ENCODE measurements at places on chromosomes 6 and 20.

GRCh38 chr6:168585441-168585840, 144.5 kb downstream of the SMOC2 start:
- DNase-seq = no peak

DNA sequence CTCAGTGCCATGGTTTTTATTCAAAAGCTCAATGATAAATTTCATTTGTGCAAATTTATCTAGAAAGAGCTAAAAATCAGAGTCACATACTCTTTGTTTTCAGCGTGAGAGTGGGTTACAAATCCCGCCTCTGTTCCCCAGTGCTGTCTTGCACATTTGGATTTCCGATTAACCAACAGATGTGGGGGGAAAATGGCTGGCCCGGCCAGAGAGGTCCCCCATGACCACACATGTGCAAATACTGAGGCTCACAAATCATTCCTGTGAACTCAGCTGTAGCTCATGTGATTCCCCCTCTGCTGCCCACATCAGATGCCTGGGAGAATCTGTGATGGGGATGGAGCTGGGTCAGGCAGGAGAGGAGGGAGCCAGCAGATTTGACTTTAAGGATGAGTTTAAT, 168.7 kb downstream of the PAX1 start:
- no peak for DNase-seq

DNA sequence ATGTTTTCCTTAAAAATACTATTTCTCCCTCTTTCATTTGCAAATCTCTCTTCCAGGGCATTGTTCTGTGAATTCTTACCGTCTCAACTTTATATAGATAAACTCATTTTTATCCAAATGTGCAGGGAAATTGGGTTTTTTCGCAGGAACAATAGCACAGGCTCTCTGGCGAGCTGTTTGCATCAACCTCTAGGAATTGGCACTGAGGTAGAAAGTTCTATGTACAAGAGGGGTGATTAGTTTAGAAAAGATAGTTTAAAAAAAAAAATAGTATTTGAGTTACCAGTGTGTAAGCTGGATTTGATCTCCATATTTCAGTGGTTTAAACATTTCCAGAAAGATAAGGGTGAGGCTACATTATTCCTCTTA, 129.7 kb upstream of the BTN3A2 start:
- no peak for DNase-seq

- no peak for DNase-seq
Observed at GRCh38 chr20:45187693-45188092, 13.0 kb downstream of the PI3 start.

- DNase-seq = no peak
Observed at GRCh38 chr6:35088281-35089215, 52.6 kb downstream of the TCP11 start.

DNA sequence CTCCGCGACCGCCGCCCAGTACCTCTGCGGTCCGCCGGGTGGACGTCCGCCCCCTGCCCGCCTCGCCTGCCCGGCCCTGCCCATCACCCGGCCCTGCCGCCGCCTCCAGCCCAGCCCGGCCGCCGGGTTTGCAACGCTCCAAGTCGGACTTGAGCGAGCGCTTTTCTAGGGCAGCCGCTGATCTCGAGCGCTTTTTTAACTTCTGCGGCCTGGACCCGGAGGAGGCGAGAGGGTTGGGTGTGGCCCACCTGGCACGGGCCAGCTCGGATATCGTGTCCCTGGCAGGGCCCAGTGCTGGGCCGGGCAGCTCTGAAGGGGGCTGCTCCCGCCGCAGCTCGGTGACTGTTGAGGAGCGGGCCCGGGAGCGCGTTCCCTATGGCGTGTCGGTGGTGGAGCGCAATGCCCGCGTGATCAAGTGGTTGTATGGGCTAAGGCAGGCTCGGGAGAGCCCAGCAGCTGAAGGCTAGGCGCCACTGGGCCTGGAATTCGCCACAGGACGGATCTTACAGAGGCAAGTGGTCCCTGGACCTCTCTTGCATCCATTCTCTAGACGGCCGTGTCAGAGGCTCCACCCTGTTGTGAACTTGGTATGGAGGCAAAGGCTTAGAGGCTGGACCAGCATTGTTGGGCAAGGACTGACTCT, 11.8 kb downstream of the FAM110A start:
- DNase-seq = no peak

- no peak for DNase-seq
Observed at GRCh38 chr6:161830866-161831616, 557.2 kb upstream of the AGPAT4 start.

- DNase-seq = no peak
Observed at GRCh38 chr6:127195833-127196232, 70.8 kb upstream of the RNF146 start.

GRCh38 chr6:87027021-87027420, 67.9 kb downstream of the CGA start:
- DNase-seq = no peak

DNA sequence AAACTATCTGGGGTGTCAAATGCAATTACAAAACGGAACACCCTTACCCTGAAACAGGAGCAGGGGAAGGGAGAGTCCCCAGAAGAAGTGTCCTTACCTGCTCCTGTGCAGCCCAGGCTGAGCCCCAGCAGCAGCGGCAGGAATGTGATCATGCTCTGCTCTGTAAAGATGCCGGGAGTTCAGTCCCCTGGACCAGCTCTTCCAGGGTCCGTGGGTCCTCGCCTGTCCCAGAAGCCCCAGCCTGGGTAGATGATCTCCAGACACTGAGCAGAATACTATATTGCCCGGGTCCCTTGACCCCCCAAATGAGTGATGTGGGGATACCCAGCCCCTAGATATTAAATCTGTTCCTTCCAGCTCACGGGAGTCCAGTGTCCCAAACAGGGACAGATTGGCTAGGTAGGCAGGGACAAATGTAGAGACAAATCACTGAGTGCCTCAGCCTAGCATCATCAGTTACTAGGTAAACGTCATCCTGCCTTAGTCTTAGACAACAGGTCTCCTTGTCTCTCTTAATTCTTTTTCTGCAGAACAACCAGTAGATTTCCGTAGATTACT, at the start of gene HLA-DMB:
TSS of gene HLA-DMB (minus strand) at position 373 of the 558 bp plus-strand sequence. CDS start at position 152, 221 bp downstream.
- DNase-seq = no peak

GRCh38 chr6:22892452-22892851, 323.1 kb downstream of the HDGFL1 start:
- DNase-seq = no peak

GRCh38 chr6:10401004-10401536, 13.8 kb downstream of the TFAP2A start:
- no peak for DNase-seq

DNA sequence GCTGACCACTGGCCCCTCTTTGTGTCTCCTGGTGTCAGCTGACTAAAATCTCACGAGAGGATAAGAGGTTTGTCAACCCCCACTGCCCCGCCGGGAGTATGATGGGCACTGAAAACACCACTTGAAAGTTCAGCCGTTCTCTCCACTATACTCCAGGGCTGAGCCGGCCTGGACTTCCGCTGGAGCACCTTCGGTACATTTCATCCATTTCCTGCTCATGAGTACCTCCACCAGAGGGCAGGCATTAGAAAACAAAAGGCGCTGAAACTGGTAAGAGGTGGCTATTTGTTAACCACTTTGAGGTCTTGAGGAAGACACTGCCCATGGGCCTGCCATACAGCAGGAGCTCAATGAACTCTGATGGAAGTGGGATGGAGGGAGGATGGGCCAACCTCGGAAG, 17.9 kb upstream of the ANKRD60 start:
- no peak for DNase-seq

DNA sequence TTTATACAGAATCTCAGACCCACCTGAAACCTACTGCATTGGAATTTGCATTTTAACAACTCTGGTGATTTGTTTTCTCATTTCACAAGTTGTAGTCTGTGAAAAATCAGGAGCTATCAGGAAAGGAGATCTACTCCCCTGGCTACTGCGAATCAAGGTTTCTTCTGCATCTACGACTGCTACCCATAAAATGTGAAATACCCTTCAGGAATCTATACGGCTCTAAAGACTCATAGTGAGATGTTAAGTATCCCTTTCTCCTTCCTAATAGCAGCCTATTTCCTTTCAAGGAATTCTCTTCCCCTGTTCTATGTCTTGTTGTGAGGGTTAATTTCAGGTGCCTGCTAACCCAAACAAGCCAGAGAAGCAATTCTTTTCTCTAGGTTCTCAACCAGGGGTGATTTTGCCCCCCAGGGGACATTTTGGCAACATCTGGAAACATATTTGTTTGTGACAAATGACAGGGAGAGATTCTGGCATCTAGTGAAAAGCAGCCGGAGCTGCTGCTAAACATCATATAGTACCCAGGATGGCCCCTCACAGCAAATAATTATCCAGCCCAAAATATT, 26.3 kb downstream of the WFDC3 start:
- DNase-seq = no peak

DNA sequence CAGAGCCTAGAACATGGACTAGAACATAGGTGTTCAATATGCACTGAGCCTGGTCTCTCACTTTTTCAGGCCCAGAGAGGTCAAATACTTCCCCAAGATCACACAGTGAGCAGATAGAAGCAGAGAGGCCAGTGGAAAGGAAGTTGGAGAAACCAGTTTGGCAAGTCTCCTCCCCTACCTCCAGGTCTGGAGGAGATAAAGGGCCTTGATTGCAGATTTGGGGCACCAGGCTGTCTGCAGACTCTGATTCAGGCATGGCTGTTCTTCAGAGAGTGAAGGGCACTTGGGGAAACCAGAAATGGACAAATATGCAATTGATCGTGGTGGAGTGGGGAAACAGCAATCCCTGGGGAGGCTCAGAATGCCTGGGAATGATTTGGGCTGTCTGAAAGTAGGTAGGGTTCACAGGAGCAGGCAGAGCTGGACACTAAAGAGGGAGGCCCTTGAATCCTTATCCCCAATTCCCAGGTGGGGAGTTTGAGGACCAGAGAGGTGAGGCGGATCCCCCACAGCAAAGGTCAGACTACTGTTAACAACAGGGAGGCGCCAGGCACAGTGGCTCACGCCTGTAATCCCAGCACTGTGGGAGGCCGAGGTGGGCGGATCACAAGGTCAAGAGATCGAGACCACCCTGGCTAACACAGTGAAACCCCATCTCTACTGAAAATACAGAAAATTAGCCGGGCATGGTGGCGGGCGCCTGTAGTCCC, 2.3 kb downstream of the PEDS1 start:
- no peak for DNase-seq

- DNase-seq = no peak
Observed at GRCh38 chr6:96939007-96939805, 14.7 kb downstream of the KLHL32 start.

GRCh38 chr6:111260570-111261298, 173.4 kb downstream of the SLC16A10 start:
- no peak for DNase-seq

DNA sequence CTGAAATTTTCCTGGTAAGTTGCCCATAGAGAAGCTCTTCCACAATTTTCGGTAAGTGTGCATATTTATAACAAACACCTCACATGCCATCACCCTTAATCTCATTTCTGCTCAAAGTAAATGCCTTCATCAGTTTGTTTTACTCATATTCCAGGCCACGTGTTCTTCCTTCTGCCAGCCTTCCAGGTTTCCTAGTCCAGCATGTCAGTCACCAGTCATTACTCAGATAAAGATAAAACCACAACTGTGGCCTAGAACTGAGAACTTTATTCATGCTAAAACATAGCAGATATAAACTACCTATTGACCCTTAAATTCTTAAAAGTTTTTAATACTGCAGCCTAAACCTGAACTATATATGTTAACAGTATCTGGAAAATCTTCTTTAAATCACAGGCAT, 149.5 kb upstream of the SLC22A16 start:
- no peak for DNase-seq

GRCh38 chr6:34468378-34468892, 2.6 kb downstream of the PACSIN1 start:
- no peak for DNase-seq

DNA sequence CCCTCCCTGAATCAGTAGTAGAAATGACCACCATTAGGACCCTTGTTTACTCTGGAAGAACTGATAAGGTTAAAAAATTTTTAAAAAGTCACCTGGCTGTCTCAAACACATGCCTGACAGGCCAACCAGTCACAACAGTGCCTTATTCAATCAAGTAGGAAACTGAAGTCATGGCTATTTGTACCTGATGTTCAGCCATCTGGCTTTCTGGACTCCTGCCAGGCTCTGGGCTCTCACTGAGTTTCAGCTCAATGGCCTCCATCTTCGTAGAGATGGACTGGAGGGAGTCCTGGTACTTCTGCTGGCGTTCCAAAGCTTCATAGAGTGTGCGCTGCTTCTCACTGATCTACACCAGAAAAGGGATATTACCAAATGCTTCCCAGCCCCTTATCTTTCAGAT, 343.8 kb downstream of the SYNE1 start:
- DNase-seq = no peak

DNA sequence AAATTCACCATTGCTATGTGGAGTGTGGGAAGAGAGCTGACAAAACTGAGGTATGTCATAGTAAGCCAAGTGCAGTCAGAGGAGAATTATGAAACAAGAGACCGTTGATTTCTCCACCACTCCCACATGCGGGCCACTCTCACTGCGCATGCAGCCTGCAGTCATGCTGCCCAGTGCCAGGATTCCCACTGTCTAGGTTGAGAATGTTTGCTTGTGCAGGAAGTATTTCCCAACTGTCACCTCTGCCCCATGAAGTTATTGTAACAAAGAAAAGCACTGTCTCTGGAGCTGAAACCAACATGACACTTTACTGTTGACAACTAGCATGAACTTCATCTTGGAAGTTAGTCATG, 18.7 kb upstream of the SFT2D1 start:
- DNase-seq = no peak

GRCh38 chr20:30811885-30812671, 445.4 kb upstream of the DEFB115 start:
- no peak for DNase-seq

All from stimulated activated CD8-positive, alpha-beta memory T cell treated with anti-CD3 and anti-CD28 coated beads, Interleukin-4, amount 100 ng/mL, for 4 hours (primary cell).